ENCODE measurements at places on chromosomes 2 and 18.

DNA sequence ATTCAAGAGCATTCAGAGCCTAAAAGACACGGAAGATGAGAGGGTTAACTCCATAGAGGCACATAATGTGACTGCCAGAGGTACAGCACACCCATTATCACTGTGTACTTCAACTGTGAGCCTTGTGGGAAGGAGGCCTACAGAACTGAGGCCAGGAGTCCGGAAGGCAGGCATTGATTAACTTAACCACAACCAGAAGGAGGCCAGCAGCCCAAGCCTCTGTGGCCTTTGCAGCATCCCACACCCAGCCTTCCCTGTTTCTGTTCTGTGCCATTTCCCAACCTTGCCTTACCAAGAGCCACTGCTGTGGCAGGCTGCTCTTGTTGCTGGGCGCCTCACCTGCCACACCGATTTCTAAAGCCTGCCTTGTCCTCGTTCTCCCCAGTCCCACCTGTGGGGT is 27.2 kb downstream of the SIGLEC15 start:
- DNase-seq = no peak

DNA sequence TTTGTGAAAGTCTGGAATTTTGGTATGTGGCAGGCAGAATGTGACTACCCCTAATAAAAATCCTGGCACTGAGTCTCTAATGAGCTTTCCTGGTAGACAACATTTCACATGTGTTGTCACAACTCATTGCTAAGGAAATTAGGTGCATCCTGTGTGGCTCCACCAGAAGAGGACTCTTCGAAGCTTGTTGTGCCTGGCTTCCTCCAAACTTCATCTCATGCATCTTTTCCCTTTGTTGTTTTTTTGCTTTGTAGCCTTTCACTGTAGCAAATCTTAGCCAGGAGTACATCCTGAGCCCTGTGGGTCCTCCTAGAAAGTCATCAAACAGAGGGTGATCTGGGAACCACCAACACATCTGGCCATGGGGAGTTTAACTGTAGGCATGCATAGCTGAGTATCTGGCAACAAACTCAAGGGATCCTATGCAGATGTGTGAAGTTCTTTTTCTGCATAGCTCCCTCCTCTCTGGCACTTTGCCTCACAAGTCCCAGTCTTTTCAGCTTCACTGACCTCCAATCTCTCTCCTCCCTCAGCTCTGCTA is 42.1 kb upstream of the SERTAD2 start:
- no peak for DNase-seq

- DNase-seq = no peak
Observed at GRCh38 chr2:237000481-237000880, 85.2 kb upstream of the COPS8 start.

GRCh38 chr2:41955316-41956043 is 92.3 kb upstream of the PKDCC start:
- no peak for DNase-seq

DNA sequence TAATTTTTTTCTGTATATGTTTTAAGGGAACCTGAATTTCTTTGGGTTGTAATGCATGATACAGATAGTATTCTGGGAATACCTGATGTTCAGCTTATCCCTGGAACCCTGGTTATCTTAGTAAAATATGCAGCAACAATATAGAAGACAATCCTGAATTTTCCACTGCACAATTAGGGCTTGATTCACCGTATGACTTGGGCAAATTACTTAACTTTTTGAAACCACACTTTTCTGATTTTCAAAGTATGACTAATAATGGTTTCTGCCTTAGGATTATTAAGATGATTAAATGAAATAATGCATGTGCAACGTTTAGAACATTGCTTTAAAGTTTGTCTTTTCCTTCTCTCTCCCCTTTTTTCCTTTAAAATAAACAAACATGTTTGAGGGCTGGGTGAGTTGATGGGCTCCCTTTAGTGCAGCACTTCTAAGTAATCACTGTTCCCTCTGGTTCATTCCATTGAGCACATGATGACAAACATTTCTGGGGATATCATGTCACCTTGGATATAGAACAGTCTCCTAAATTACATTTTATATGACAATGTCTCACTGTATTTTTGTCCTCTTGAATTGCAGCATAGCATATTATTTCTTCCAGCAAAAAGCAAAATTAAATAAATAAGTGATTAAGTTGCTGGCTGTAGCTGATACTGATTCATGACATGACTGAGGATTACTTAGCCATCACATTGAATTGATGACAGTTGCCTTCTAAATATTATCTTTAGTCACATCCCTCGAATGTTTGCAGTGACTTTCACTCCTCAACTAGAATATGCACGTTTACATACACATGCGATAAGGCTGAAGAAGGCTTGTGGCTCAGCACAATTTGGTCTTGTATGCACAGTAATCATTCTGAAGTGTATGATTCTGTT is 254.5 kb downstream of the NEDD4L start:
- no peak for DNase-seq

GRCh38 chr18:49028801-49029506 is 78.2 kb upstream of the SMAD7 start:
- no peak for DNase-seq

GRCh38 chr2:218882866-218883366 is 2.3 kb downstream of the WNT10A start:
- no peak for DNase-seq

DNA sequence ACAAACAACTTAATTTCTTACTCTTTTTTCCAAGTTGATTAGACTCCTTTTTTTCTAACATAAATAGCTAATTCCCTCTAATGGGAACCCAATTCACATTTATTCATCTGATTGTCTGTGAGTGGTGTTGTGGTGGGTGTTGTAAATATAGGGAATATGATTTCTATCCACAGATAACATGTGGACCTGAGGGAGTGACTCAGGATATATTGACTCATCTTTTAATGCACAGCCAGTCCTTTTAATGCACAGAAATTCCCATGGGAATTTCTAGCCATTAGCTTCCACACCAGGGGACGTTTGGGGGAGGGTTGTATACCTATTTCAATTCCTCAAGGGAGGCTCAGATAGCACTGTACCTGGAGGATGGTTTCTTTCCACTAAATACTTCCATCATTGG is 1339.6 kb upstream of the LRRTM1 start:
- DNase-seq = no peak

- no peak for DNase-seq
Observed at GRCh38 chr18:76379226-76380126, 115.6 kb downstream of the ZNF516 start.
